H9 (cell line): ENCODE measurements at places on chromosomes 7 and 10. TPM values are rescaled to one million over a fixed set of nuclear protein-coding genes. Genes with fewer than 3 reads are reported as not detected.

DNA sequence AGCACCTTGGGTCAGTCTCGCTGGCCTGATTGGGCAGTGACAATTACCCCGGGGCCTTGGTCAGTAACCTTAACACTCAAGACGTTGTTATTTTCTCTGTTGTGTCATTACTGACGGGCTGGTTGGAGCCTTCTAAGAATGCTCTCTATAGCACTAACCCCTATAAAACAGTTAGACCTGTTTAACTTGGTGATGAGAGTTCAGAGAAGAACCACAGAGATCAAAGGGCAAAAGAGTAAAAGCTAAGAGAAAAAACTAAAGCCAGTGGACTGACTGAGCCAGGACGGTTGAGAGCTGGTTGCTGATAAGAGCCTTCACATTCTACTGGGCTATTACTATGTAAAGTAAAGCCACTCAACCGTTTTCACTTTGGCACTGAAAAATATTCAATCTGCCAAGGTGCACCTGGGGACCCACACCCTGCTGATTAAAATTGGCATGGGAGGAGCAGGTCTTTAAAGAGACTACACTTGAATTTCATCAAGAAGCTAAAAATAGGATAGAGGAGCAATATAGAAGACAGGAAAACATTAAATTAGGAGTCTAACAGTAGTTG is 13.6 kb upstream of the ITGB1 start:
- no peak for DNase-seq

GRCh38 chr7:139643951-139644585 is 120.6 kb downstream of the CLEC2L start:
- DNase-seq, result no peak

- no peak for DNase-seq
Observed at GRCh38 chr10:131626274-131626673, 274.5 kb upstream of the PPP2R2D start.

DNA sequence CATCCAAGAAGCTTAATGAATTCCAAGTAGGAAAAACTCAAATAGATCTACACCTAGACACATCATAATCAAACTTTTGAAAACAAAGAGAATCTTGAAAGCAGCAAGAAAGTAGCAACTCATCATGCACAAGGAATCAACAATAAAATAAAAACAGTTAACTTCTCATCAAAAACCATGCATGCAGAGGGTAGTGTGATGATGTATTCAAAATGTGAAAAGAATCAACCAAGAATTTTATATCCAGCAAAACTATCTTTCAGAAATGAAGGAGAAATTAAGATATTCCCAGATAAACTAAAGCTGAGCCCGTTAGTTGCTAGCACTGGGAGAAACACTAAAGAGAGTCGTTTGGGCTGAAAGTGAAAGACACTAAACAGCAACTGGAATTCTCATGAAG is 4.3 kb upstream of the PARP12 start:
- no peak for DNase-seq

DNA sequence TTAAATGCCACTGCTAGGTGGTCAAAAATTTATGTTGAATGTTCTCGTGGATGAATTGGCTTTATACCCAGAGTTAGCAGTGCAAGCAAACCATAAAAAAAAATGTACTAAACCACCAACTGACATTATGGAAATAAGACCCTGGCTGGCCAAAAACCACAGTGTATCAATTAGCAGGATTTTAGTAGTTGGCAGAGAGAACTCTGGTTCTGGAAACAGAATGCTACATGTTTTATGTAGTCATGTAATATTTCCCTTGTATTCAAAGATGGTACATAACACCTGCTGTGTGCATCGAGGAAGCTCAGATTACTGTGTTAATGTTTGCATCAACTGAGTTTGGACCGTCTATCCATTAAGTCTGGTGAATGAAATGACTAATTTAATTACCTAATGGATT is 618.5 kb downstream of the CCSER2 start:
- DNase-seq, result no peak

DNA sequence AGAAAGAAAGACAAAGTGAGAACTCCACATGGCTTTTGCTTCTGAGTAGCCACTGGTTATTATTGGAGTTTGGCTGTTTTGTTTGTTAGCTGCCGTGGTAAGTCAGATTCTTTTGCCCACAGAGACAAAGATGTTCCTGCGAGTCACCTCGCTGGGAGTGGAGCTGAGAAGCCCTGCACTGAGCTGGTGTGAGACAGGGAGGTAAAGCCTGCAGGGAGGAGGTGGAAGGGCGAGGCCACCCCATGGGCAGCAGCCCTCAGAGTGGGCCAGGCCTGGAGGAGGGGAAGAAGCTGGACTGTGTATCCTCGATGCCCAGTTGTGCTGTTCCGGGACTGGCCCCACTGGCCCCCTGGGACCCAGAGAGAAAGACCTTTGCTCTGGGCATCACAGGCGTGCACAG is 14.3 kb upstream of the NOM1 start:
- no peak for DNase-seq

GRCh38 chr7:154591544-154591943 is 411.4 kb downstream of the PAXIP1 start:
- no peak for DNase-seq

DNA sequence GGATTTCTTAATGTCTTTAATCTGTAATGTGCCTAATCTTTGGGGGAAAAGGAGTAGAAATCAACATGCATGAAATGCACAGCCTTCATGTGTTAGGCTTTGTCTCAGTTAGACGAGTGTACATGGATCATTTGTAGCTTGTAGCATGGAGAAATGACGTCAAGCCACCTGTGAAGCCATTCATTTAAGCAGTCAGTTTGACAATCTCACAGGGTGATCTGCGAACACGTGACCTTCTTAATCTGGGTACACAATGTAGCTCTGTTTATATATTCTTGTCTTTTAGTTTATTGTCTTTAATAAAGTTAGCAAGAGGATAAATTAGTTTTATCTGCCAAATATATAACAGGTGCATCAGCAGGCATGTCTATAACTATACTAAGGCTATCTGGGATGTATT is 351.9 kb upstream of the LRGUK start:
- DNase-seq, result no peak

- DNase-seq, result no peak
Observed at GRCh38 chr10:110355922-110356627, 51.4 kb upstream of the SMNDC1 start.

GRCh38 chr10:89710753-89711152 is 9.4 kb downstream of the KIF20B start:
- no peak for DNase-seq

DNA sequence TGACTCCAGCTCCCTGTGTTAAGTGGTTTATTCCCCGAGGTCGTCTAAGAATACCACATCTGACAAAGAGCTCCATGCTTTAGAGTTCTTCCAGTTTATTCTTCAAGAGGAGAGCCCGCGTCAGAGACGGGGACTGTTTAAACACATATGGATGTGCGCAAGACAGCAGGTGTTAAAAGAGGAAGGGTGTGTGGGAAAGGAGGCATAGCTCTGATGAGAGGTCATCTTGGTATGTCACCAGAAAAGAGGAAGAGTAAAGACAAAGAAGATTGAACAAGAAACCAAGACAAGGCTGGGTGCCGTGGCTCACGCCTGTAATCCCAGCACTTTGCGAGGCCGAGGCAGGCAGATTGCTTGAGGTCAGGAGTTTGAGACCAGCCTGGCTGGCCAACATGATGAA is 258.7 kb downstream of the CCDC3 start:
- DNase-seq, result no peak

GRCh38 chr7:149460493-149461277 is at the start of gene ZNF777:
Gene ZNF777, minus strand, starts transcription at chr7:149461062. Its CDS starts 5,040 bp downstream, at chr7:149456022.
- peak; percentile 80 for DNase-seq

- no peak for DNase-seq
Observed at GRCh38 chr7:506921-507622, 12.6 kb downstream of the PDGFA start.

- DNase-seq, result no peak
Observed at GRCh38 chr7:142711746-142712616, 37.3 kb upstream of the PRSS1 start.

DNA sequence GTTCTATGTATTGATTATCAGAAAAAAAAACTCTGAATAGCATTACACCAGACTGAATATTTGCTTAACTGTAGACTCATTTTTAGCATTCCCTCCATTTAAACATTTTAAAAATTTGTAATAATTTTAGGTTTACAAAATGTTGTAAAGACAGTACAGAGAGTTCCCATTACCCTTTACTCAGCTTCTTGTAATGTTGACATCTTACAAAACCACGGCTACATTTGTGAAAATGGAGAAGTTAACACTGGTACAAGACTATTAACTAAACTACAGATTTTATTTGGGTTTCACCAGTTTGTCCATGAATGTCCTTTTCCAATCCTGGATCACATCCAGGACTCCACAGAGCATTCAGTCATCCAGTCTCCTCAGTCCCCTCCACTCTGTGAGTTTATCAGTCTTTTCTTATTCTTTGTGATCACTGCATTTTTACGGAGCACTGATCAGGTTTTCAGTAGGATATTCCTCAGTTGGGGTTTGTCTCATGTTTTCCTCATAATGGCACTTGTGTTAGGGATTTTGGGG is 130.0 kb upstream of the EEPD1 start:
- DNase-seq, result no peak

DNA sequence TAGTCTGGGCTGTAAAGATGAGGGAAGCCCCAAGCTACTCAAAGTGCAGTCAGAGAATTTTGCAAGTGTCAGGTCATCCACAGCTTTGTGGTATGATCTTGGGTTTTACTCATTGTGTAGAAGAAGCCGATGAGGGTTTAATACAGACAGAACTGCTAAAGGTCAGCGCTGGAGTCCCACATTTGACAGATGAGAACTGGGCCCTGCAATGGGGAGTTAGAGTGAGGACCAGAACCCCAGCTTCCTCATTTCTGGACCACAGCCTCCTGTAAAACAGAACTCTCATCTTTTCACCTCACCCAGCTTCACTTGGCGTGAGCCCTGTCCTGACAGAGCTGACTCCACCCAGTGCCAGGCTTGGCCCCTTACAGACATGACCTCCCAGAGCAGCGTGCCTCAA is 20.1 kb downstream of the LRRC20 start:
- DNase-seq, result no peak

DNA sequence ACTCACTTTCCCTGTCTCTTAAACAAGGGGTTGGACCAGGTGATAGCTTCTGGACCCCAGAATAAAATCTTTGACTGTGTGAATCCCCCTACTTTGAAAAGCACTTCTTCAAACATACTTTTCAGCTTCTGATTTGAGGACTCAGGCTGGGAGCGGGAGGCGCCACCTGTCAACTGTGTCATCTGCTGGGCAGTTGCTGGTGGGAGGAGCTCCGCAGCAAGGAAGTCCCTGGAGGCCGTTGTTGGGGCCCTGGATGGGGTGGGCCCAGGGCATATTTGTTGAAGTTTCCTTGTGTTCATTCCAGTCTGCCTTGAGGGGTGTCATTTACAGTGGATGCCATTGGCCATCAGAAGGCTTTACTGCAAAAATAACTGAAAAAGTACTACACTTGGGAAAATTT is 197.7 kb downstream of the CCDC3 start:
- DNase-seq, result no peak

- DNase-seq, result no peak
Observed at GRCh38 chr10:127679642-127680255, 57.2 kb upstream of the FOXI2 start.

DNA sequence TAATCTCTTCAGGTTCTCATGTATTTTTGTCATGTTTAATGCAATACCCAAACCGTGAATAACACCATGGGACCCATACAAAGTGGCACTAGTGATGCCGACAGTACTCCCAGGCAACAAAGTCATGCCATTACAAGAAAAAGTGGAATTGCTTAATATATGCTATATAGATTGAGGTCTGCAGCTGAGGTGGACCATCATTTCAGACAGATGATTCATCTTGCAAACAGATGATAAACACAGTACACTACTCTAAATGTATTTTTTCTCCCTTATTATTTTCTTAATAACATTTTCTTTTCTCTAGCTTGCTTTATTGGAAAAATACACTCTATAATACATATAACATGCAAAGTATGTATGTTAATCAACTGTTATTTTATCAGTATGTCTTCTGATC is 14.6 kb upstream of the PCDH15 start:
- DNase-seq, result no peak

- DNase-seq, result peak; percentile 49
Observed at GRCh38 chr10:116183733-116184511, 89.1 kb downstream of the GFRA1 start.

DNA sequence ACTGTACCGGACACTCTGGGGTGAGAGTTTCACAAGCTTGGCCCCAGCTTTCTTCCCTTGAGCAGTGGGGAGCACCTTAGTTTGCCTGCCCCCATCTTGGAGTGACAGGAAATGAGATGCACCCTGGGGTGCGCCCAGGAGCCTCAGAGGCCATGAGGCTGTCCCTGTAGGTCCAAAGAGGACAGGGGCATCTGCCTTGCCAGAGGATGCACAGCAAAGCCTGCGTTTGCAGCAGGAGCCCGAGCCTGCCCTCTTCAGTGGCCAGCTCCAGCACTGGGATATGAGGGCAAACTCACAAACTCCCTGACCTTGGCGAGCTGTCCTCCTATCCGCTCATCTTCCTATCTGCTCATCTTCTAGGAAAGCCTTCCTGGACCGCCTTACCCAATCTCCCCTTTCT is 79.5 kb downstream of the PROSER2 start:
- DNase-seq, result no peak

DNA sequence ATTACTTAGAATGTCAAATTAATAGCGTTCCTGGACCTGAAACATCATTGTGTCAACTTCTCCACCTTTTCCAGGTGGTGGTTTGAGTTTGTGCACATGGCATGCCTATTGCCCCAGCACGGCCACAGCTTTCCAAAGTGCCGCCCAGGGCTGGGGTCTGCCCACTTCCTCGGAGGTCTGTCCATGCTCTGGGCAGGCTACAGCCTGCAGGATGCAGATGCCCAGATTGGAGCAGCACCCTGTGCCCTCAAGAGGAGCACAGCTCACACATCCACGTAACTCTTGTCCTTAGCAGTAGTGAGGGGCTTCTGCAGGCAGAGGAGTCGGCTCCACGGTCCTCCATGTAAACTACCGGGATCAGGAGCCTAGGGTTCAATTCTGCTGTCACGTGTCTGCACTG is 238.6 kb downstream of the EBF3 start:
- DNase-seq, result no peak

- no peak for DNase-seq
Observed at GRCh38 chr7:9523579-9523978, 1090.2 kb downstream of the NXPH1 start.

DNA sequence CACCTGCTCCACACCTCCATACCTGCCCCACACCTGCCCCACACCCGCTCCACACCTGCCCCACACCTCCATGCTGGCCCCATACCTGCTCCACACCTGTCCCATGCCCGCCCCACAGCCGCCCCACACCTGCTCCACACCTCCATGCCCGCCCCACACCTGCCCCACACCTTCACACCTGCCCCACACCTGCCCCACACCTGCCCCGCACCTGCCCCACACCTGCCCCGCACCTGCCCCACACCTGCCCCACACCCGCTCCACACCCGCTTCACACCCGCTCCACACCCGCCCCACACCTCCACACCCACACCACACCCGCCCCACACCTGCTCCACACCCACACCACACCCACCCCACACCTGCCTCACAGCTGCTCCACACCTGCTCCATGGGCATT is 53.0 kb downstream of the PARP12 start:
- DNase-seq, result no peak

The GAD2 gene
- 2.0 and 2.3 TPM in 2 replicates for total RNA-seq

The NRP1 gene
- 4.1 and 4.6 TPM in 2 replicates for total RNA-seq

The FHIP2A gene
- 12.5 and 14.8 TPM in 2 replicates for total RNA-seq

The HPSE2 gene
- total RNA-seq, result 0.15 and 0.20 TPM in 2 replicates

The ADAMTS14 gene
- total RNA-seq, result 1.6 and 1.9 TPM in 2 replicates

The TM9SF3 gene
- total RNA-seq, result 119 and 120 TPM in 2 replicates

The GPR26 gene
- 0.07 and 0.09 TPM in 2 replicates for total RNA-seq

The SPDYE6 gene
- not detected in 2 replicates for total RNA-seq

The ERVW-1 gene
- total RNA-seq, result 0.09 TPM in 1 of 2 replicates, not detected in the other

The FOXI2 gene
- 0.29 and 0.42 TPM in 2 replicates for total RNA-seq
